ENCODE measurements at places on chromosomes 11 and 22. TPM values are rescaled to one million over a fixed set of nuclear protein-coding genes. Genes with fewer than 3 reads are reported as not detected.
A peak's percentile ranks its signal among the peaks of the same experiment; 100 is the strongest.

- no peak for DNase-seq
Observed at GRCh38 chr11:125079878-125080530, 16.9 kb downstream of the SLC37A2 start.

- peak; percentile 74 for DNase-seq
Observed at GRCh38 chr11:94656968-94657367, 89.8 kb downstream of the PIWIL4 start.

Gene MYRF
- total RNA-seq = 4.2 TPM

Gene CDC42EP1
- total RNA-seq = 42.7 TPM

DNA sequence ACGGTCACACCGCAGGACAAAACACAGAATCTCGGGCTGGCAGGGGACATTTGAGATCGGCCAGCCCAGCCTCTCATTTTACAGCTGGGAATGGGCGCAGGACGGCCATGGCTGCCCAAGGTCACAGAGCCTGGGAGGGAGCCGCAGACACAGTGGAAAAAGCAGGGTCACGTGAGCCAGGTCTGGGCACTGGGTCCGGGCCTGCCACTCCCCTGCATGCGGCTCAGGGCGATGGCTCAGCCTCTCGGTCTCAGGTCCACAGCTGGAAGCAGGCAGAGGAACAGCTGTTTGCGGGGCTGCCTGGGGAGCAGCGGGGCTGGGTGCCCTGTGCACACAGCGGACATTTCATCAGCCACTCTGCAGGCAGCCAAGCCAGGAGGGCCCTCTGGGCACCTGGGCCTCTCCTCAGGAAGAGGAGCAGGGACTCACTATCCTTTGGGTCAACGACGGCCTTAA, 10.4 kb upstream of the PPARA start:
- DNase-seq = no peak

- no peak for DNase-seq
Observed at GRCh38 chr11:2803186-2804091, 82.1 kb downstream of the CDKN1C start.

Gene PKP3
- 1.7 TPM for total RNA-seq

DNA sequence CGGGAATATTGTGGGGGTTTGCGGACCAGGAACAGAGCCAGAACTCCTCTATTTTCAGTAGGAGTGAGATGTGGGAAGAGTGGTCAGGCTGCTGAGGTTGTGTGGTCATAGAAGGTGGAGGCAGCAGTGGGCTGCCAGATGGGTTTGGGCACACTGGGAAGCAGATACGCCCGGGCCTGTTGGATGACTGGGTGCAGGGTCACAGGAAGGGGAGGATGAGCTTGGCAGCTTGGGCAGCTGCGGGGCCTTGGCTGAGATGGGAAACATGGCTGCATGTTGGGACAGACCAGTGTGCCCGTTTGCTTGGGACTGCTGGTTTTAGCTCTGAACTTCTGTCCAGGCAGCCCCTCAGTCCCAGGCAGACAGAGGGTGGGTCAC, 11.4 kb downstream of the SHANK3 start:
- no peak for DNase-seq

DNA sequence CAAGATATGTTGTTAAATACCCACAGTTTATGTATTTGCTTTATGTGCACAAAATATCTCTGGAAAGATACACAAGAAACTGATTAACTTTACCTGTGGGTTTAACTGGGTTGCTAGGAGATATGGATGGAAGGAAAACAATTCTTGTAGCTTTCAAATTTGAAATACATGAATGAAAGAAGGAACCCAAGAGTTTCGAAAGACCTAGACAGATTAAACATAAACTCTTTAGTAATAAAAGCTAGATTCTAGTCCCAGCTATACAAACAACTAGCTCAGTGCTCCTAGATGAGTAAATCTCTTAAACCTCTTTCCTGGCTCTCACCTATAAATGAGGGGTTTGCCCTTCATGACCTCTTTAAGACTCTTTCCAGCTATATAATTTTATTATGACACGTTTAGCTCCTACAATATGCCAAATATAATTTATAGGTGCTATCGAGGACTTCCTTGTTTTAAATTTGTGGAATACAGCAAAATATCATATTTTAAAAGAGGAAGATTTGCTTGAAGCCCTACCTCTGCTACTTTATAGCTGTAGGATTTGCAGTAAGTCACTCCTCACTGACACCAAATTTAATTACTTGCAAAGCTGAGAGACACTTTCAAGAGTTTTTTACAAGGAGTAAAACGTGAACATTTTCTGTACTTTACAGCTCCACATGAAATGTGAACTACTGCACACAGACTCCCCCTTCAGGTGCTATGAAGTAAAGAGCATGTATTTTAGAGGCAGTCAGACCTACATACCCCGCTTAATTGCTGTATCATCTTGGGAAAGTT, 50.7 kb downstream of the RRAS2 start:
- DNase-seq = peak; percentile 76

DNA sequence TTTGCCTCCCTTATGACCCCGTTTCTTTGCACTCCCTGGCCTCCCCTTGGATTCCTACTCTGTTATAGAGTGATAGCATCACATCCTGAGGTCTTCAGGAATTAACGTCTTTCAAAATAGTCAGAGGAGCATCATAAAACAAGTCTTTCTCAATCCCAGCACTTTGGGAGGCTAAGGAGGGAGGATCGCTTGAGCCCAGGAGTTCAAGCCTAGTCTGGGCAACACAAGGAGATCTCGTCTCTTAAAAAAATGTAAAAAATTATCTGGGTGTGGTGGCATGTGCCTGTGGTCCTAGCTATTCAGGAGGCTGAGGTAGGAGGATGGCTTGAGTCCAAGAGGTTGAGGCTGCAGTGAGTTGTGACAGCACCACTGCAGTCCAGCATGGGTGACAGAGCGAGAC, 68.7 kb upstream of the AMPD3 start:
- DNase-seq = no peak

DNA sequence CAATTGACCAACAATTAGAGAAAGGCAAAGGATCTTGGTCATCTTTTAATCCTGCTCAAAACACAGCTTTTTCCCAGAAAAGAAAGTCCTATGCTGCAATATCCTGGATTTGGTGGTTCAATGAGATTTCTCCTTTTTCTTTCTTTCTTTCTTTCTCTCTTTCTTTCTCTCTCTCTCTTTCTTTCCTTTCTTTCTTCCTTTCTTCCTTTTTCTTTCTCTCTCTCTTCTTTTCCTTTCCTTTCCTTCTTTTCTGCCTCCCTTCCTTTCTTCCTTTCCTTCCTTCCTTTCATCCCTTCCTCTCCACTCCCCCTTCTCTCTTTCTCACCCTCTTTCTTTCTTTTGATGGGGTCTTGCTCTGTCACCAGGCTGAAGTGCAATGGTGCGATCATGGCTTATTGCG, 31.7 kb upstream of the MSANTD2 start:
- no peak for DNase-seq

Gene DBX1
- total RNA-seq = not detected

DNA sequence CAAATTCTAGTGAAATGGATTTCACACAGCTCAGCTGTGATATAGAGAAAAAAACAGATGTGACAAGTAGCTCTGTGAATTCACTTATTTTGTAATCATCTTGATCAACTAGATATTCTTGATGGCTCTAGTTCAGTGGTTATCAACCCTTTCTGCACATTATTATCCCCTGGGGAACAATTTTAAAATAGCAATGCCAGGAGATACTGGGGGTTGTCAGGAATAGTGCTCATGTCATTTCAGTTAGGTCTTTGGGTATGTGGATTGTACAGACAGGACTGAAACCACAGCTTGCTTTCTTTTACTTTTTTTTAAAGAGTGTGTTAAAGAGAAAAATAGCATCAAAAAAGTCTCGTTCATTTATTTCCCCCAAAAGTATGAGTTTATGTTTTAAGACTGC, 269.0 kb upstream of the PDGFD start:
- DNase-seq = no peak

DNA sequence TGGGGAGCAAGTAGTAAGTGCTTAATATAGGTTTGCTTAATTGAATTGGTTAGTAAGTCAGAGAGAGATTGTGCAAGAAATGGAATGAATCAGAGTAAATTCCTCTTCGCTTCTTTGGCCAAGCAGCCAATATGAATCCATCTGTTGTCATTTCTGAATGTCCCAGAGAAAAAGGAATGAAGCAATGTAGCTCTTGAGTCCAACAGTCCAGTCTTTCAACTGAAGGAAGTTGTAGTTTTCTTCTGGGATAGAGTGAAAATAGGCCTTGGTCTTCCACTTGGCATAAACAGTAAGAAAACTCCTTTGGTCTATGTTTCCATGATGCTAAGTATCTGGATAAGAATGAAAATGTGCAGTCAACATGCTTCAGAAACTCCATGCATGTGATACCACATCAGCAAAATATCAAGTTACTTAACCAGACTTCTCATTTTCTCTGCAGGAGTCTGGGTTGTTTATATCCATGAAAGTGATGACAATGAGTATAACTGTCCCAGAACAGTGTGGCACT, 1.8 kb upstream of the FIBIN start:
- DNase-seq = peak; percentile 98

- DNase-seq = no peak
Observed at GRCh38 chr22:25540166-25540907, 24.1 kb upstream of the GRK3 start.

DNA sequence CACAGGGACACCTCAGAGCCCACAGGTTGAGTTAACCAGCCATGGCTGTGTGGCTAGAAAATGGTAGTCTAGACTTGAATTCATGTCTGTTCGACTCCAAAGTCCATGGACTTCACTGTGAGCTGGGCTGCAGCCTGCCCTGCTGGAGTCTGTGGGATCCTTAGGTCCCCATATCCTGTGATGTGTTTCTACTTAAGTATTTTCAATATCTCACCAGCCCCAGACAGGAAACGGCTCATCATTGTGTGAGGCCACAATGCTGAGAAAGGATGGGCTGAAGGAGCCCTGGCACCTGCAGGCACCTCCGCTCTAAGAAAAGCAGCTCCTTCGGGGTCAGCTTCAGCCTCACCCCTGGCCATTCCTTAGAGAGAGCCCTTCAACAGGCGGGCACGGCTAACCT, 93.1 kb downstream of the NAT10 start:
- DNase-seq = no peak

DNA sequence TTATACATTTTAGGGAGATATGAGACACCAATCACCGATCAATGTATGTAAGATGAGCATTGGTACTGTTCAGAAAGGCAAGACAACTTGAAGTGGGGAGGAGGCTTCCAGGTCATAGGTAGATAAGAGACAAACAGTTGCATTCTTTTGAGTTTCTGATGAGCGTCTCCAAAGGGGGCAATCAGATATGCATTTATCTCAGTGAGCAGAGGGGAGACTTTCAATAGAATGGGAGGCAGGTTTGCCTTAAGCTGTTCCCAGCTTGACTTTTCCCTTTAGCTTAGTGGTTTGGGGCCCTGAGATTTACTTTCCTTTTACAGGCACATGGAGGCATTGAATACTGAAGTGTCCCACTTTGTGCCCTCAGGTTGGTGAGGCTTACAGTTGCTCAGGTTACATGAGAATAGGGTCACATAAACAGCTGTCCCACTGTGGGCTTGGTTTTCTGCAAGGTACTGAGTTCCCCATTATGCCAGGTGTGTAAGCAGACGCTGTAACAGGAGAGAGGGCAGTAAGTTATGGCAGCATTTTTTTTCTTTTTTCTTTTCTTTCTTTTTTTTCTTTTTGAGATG, 129.8 kb upstream of the SERPIND1 start:
- no peak for DNase-seq

DNA sequence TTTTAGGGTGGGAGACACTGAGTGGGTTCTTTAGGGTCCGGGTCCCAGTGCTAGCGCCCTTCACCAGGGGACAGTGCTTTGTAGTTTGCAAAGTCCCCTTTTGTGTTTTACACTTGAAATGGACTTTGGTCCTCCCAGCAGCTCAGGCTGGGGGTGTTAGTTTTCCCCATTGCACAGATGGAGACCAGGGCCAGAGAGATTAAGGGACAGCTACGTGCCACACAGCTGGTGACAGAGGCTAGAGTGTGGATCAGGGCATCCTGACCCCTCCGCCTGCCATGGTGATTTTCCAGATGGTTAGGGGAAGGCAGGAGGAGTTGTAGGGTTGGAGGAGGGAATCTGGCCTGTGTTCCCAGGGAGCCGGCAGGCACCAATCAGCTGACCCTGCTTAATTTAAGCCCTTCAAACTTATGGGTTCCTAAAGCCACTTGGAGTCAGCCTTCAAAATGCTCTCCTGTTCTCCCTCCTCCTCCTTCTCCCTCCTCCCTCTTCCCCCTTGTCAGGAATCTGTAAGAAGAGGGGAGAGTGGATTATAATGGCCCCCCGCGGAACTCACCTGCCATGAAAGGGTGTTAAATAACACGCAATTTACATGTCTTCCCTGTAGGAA, 22.5 kb upstream of the MPPED1 start:
- DNase-seq = no peak

DNA sequence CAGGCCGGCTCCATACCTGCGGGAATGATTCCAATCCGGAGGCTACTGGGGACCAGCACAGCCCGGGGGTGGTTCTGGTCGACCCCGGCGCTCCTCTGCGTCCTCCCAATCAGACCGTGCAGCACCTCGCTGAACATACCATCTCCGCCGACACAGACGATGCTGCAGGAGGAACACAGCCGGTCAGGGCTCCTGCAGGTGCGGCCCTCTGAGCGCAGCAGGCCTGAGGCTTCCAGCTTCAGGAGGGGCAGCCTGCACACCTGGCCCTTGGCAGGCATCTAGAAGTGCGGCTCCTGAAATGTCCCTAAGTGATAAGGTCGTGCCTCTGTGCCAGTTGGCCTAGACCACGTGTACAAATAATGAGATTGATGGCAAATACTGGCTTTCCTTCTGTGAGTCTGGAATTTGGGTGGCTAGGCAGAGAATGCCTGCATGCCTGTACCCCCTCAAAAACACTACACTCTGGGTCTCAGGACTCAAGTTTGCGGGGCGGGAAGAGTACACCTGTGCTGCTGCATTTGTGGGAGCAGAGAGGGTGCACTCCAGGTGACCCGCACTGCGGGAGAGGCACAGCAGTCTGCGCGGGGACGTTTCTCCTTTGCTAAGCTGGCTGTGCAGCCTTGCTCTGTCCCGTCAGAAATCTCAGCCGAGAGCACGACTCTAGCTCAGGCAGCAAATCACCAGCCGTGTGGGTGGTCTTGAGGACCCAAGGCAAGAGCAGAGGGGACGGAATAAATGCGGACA, 30.1 kb downstream of the CERK start:
- no peak for DNase-seq

- no peak for DNase-seq
Observed at GRCh38 chr11:130512662-130513061, 64.2 kb downstream of the ADAMTS15 start.

DNA sequence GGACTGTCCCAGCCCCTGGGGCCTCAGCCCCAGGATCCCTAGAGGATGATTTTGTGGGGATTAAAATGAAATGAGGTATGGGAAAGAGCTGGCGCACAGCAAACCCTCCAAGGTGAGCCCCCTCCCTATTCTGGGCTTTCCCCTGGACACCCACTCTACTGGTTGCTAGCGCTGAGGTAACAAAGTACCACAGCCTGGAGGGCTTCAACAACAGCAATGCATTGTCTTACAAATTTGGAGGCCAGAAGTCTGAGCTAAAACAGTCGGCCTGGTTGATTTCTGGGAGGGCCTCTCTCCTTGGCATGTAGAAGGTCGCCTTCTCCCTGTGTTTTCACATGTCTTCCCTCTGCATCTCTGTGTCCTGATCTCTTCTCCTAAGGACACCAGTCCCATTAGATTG, 913.6 kb downstream of the NTM start:
- DNase-seq = no peak

- DNase-seq = no peak
Observed at GRCh38 chr22:42462016-42462415, 29.8 kb upstream of the NFAM1 start.

Data from renal cortical epithelial cell (primary cell).